NCI-H2171 treated with DMSO at 0.1 percent for 48 hours (cell line): ENCODE measurements at places on chromosomes 16 and 17.

- DNase-seq = no peak
Measured at GRCh38 chr17:56598466-56598865, 5.0 kb downstream of the NOG start.

DNA sequence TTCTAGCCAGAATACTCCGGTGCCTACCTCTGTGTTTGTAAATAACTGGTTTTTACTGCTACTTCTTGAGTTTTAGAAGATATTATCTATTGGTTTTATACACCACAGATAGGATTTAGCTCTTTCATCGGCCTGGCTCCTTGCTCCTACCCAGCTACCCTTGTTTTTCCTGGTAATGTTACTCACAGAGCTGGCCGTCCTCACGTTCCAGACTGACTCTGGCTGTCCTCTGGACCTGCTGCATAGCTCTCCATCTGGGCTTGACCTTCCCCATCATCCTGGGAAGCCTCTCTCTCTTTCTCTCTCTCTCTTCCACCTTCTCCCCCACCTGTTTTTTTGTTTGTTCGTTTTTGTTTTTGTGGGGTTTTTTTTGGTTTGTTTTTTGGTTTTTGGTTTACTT, 51.5 kb downstream of the MPRIP start:
- DNase-seq = no peak

GRCh38 chr17:75147878-75148546, 6.3 kb downstream of the JPT1 start:
- no peak for DNase-seq

GRCh38 chr17:29019475-29020181, 13.8 kb upstream of the SEZ6 start:
- no peak for DNase-seq

GRCh38 chr17:67168496-67168895, 76.5 kb downstream of the HELZ start:
- no peak for DNase-seq

DNA sequence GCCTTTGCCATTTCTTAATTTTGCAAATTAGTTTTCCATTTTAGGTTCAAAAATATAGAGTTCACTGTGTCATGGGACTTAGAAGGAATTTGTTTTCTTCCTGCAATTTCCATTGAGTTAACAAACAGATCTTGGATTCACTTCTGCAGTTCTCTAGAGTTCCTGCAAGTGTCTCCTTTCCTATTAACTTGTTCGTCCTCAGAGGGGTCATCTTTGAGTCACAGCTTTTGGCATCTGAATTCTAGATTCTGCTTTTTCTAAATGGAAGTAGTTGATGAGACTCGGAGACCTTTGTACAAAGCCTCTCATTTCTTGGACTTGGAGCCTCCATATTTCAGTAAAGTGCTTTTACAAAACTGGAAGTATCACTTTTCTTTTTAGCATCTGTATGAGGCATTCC, 323.3 kb downstream of the BCAS3 start:
- DNase-seq = no peak

DNA sequence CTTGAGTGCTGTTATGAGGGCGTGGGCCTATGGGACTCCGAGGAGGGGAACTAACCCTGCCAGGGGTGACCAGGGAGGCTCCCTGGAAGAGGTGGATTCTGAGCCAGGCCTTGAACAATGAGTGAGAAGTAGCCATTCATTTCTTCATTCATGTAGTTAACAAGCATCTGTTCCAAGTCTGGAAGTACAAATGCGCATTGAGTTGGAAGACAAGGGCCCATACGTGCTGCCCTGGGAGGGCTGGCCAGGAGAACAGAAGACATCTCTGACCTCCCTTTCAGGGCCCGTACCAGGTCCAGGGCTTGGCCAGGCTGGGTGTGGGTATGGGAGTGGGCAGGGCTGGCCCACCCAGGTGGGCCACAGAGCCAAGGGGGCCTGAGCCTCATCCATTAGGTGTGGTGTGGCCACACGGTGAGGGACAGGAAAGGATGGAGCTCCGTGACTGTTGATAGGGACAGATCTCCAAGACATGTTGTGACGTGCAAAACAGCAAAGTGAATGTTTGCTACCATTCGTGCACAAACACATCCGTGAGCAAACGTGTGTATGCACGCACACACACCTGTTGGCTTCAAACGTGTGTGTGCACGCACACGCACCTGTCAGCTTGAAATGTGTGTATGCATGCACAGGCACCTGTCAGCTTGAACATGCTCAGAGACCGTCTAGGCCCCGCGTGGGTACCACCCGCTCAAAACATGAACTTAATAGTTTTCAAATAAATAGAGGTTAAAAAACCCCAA, 46.8 kb downstream of the ZDHHC7 start:
- no peak for DNase-seq

- no peak for DNase-seq
Measured at GRCh38 chr16:86881861-86882273, 303.5 kb downstream of the FOXL1 start.

DNA sequence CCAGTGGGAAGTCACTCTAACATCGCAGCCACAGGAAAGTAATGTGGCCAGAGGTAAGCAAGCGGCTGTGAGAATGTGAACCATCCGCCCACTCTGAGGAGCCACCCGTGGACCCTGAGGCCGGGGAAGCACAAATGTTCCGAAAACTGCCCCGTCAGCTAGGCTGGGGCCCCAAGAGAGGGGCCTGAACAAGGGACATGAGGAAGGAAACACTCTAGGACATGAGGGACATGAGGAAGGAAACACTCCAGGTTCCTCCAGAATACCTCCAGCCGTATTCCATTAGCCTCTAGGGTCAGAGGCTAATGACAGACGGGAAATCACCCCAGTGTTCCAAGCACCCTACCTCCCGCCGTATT, 317 bp downstream of the TEFM start:
- no peak for DNase-seq

DNA sequence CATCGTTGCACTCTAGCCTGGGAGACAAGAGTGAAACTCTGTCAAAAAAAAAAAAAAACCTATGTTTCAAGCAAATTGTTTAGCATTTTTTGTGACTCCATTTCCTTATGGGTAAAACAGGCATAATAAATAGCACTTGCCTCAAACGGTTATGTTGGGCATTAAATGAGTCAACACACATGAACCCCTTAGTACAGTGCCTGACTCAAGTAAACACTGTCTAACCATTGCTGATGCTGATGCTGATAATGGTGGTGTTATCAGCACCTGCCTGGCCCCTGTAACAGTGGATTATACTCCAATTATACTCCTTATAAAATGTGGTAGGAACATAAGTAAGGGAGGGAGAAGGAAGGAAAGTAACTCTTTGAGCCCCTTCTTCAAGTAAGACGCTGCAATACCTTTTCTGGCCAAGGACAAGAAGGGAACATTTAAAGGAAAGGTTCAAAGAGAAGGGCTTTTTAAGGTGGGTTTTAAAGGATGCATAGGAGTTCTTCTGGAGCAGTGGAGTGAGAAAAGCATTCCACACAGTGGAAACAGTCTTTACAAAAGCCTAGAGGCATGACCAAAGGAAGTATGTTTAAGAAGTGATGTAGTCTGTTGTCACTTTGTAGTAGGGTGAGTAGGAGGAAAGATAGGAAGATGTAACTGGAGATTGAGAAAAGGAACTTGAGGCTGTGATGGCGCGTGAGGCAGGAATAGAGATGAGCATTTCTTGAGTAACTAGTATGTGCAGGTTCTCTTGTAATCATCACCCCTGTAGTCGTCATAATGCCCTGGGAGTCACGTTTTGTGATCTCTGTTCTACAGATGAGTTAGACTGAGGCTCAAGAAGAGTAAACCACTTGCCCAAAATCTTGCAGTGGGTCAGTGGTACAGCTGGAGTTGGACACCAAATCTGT, 4.3 kb downstream of the SCNN1B start:
- no peak for DNase-seq

DNA sequence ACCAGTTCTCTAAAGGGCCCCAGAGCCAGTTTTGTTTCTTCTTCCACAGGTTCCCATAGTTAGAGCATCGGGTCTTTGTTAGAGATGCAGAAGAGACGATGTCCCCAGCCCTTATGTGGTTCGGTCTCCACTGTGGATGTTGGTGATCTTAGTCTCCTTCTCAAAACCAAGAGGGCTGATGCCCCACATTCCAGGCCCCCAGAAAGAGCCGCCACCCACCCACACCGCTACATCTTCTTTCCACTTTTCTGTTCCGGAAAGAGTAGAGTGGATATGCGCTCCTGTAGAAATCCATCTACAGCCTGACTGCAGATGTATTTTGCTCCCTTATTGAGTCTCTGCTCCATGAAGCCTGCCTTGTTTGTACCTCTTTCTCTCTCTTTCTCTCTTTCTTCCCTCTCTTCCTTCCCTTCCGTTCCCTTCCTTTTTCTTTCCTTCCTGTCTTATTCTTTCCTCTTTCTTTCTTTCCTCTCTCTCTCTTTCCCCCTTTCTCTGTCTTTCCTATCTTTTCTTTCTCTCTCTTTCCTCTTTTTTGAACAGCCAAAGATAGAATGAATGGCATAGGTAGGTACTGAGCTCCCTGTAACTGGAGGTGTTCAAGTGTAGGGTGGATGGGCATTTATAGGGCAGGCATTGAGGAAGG, 224.3 kb downstream of the SEC14L1 start:
- no peak for DNase-seq

DNA sequence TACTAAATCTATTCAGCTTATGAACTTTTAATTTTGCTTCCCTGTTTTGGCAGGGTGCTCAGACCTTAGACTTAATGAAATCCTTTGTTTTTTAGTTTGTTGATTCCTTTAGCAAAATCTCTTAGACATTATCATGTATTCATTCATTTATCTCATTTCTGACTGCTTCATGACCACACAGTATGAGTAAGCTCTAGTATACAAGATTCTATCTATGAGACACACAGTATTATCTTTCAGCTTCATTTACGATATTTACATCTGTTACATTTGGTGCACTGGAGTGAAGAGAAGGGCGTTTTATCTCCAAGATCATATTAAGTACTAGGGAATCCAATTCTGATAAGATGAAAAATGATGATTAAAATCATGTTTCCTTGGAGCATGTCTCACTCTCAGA, 448.1 kb upstream of the CA10 start:
- no peak for DNase-seq

- DNase-seq = no peak
Measured at GRCh38 chr17:5050278-5050677, 15.1 kb upstream of the SLC52A1 start.

DNA sequence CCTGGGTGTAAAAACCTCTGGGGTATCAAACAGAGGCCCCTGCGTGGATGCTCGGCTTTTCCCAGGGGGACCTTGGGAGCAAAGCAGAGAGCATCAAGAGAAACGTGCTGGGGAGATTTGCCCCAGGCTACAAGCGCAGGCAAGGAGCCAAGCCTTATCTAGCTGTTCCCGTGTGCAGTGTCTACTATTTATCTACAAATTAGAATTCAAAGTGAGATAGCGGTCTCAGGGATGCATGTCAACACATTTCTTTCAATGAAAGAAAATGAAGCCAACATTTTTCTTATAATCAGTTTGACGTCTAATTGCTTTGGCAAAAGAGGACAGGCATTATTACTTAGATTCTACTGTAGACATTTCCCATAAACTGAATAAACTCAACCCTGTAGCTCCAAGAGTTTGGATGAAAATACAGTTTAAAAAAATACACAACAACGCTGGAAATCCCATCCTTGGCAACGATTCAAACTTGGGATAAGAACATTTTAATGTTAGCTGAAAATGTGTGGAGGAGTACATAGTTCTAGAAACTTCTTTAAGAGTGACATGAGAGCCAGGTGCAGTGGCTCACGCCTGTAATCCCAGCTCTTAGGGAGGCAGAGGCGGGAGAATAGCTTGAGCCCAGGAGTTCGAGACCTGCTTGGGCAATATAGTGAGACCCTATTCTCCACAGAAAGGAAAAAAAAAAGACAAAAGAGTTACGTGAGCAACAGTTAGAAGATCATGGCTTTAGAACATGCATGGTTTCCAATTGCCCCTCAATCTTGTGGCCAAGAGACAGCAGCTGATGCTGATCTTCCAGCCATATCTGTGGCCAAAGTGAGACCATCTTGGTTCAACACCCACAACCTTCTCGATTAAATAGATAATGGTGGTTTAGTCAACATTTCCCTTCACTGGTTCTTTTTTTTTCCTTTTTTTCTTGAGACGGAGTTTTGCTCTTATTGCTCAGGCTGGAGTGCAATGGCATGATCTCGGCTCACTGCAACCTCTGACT, 7.2 kb downstream of the SPNS3 start:
- peak; percentile 6 for DNase-seq

- DNase-seq = no peak
Measured at GRCh38 chr17:49766918-49767530, 3.1 kb upstream of the FAM117A start.

DNA sequence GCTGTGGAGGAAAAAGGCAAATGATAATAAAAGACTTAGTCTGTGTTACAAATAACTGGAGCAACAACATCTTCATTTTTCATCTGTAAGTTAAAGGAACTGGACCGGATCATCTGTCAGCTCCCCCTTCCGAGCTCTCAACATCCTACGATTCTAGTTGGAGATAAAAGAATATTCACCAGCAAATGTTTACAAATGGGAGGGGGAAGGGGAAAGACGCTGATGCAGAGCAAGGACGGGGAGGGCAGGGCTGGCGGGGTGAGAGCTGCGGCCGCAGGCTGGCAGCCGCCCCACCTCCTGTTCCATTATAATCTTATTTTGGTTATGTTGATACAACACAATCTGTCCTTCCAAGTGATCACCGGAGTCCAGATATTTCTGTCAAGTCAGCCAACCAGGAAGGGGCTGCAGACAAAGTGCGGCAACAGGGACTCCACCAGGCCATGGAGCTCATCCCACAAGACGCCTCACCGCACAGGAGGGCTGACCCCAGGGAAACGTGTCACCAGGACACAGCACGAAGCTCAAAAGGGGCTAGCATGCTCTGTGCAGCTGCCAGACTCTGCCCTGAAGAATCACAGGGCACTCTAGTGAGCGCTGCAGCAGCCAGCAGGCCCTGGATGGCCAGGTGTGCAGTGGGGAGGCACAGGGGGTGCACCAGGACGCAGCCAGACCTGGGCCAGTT, 19.7 kb downstream of the FBXO31 start:
- peak; percentile 41 for DNase-seq

DNA sequence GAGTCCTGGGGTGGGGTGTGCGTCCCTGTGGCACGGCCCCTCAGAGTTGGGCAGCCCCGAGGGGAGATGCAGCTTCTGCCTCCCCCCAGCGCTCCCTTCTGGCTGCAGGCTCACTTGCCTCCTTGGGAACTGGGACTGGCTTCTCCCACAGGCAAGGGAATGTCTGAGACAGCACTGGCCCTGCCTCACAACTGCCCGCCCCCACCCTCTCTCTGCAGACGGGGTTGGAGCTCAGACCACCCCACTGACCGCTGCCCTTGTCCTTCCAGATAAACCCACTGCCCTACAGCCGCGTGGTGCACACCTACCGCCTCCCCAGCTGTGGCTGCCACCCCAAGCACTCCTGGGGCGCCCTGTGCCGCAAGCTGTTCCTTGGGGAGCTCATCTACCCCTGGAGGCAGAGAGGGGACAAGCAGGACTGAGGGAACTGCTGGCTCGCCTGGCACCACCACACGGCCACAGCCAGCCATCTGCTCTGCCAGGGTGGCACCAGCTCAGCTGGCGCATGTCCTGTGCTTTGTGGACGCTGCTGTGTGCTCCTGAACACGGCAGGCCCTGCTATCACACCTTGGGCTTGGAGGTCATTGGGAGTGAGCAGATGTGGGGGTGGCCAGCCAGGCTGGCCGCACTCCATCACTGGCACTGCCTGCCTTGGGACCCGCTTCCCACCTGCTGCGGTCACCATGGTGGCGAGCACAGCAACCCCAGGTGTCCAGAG, 7.1 kb upstream of the RAB40C start:
- DNase-seq = peak; percentile 17

GRCh38 chr16:21326459-21326858, 48.4 kb upstream of the CRYM start:
- DNase-seq = no peak

- no peak for DNase-seq
Measured at GRCh38 chr17:82101301-82101715, 3.3 kb upstream of the FASN start.

GRCh38 chr17:81417049-81417878, 22.0 kb downstream of the BAHCC1 start:
- no peak for DNase-seq
